ENCODE measurements at places on chromosomes 6 and 20.

- DNase-seq = peak; percentile 8
Observed at GRCh38 chr6:20056350-20056992, 155.8 kb downstream of the MBOAT1 start.

DNA sequence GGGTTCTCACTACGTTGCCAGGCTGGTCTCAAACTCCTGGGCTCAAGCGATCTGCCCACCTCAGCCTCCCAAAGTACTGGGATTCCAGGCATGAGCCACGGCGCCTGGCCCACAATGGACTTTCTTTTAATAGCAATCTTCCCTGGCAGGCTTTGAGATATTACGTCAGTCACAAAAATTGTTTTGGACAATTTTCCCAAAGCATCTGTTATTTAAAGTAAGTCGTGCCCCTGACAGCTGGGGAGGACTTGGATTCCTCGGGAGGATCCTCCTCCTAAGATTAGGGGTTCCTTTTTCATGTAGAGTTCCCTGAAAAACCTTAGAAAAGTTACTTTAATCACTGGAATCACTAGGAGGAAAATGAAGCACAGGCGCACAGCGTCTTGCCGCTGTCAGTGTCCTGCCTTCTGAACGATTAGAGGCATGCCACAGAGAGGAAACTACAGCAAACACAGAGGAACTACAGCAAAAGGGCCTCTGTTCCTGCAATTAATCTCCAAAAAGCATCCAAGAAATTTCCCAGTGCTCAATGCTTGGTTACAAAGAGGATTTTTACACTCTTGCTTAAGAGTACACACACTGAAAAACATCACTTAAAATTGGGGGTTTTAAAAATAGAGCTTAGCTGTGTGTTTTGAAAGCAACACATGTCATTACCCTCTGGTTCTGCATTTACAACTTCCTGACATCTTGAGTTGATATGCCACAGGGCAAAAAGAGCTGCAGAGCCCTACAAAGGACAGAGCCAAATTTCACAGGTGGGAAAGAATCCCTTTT is 4.5 kb downstream of the ACSS1 start:
- DNase-seq = no peak

- no peak for DNase-seq
Observed at GRCh38 chr20:33249456-33249855, 13.7 kb downstream of the BPIFA1 start.

DNA sequence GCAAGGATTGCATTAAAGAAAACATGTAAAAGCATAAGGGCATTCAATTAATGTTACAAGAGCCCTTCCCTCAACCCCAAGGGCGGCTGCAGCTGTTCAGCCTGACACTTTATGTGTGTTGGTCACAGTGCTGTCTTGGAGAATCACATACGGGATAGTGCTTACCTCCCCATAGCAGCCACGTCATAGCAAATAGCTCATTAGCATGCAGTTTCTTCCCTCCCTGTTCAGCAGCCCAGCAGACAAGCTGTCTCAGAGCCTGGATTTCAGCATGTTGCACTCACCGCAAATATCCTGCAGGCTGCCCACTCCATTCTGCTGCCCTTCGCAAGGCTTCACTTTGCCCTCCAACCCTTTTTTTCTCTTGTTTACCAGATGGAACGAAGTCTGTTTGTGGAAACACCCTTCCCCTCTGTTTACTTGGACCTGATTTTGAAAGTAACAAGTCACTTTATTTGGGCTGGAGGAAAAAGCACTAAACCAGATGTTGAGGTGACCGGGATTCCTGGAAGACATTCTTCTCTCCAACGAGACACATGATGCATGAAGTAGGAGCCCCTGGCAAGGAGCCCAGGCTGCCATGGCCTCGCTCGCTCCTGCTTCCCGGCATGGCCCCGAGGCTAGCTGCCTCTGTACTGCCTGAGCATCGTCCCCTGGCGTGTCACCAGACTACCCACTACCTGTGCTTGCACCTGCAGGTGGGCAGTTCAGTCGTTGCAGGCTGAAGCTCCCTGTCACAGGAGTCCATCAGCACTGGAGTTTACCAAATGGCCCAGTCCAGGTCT is 151.6 kb upstream of the GMDS start:
- DNase-seq = no peak

DNA sequence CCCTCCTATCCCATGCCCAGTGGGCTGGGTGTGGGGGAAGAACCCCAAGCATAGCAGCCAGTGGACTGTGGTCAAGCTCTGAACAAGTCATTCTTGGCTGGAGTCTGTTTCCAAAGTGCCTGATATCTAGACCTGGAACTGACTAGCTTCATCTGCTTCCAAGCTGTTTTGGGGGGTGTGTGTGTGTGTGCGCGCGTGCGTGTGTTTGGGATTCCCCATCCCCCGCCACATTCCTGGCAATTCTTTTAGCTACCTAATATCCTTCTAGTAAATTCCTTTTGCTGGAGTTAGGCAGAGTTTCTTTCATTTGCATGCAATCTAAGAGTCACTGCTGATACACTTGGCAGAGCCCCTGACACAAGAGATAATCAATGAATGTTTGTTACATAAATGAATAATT is 7.8 kb downstream of the PAK5 start:
- no peak for DNase-seq

DNA sequence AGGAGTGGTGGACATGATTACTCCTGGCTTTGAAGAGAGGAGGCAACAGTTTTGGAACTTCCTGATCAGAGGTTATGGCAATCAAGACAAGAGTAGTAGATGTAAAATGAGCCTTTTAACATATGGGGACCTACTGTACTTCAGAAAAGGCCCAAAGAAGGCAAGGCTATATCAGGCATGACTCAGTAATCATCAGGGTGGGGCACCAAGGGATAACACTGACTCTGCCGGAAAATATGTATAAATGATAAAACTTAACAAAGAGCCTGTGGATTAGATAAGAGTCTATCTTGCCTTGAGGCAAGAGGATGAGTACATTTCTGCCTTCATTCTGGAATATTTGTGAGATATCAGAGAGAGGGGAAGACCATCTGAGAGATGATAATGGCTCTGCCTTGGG is 1389.9 kb upstream of the MAP3K7 start:
- no peak for DNase-seq

DNA sequence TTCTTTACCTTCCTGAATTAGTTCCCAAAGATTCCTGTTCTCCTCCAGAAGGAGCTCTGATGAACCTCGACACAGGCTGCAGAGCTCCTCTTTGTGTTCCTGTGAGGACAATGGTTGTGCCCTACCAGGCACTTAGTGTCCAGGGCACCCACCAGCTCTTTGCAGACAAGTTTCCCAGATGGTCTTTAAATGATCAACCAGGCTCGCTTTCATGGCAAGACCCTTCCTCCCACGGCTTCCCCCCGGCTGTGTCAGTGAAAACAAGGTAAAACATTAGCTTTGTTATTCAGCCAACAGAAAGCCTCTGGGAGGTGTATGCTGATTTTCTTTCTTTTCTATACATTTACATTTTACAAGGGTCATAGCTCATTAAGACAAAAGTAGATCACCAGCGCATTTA is 32.3 kb upstream of the CNKSR3 start:
- DNase-seq = no peak

DNA sequence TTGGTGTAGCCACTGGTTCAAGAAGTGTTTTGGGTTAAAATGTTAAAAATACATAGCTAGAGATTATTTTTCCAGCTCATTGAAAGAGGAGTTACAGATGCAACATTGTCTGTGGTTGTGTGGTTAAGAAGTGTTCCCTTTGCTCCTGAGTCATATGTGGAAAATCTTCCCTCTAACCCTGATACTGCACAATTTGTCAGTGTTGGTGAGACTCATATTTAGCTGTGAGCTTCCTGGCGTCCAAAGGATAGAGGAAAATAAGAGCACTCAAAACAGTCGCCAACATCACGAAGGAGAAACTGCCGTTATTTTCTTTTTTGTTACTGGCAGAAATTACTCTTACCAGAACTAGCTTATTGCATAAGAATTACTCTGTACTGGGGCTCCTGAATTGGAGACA is 250.4 kb downstream of the CDH4 start:
- DNase-seq = no peak

- no peak for DNase-seq
Observed at GRCh38 chr6:27565839-27566779, 93.2 kb upstream of the ZNF184 start.

DNA sequence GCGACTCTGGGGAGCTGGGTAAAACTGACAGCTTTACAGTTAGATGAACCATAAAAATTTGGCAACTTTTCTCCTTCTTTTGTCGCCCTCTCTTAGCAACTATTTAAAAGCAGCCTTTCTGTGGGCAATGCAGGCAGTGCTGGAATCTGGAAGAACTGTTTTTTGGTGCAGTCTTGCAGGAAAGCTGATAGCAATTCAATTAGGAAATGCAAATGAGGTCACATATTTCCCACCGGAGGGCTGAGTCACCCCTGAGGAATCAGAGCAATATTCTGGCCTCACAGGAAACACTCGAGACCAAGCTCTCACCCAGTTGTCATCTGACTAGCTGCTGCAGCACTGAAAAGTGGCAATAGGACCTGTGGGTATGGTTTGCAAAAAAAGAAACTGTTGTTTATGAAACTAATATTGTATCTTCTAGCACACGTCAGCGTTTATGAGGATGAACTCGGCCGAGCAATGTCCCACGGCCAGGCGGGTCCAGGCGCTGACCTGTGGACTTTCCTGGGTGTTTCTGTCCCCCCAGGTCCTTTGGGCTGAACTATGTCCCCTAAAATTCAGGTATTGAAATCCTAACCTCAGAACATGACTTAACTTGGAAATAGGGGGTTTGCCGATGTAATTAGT is 312.3 kb downstream of the TAF4 start:
- DNase-seq = no peak

DNA sequence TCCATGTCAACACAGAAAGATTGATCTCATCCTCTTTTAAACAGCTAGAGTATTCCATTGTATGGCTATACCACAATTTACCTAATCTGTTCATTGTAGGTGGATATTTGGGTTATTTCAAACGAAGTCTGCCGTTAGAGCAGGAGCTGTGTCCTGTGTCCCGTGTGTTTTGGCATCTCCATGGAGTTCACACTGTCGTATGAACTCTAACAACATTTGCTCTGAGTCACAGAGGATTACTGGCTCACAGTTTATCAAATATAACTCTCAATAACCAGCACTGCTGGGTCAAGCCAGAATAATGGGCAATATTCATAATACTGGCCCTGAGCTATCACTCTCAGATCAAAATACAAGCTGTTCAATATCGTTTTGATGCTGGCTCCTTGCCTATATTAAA is 16.4 kb downstream of the TRAM2 start:
- DNase-seq = no peak

DNA sequence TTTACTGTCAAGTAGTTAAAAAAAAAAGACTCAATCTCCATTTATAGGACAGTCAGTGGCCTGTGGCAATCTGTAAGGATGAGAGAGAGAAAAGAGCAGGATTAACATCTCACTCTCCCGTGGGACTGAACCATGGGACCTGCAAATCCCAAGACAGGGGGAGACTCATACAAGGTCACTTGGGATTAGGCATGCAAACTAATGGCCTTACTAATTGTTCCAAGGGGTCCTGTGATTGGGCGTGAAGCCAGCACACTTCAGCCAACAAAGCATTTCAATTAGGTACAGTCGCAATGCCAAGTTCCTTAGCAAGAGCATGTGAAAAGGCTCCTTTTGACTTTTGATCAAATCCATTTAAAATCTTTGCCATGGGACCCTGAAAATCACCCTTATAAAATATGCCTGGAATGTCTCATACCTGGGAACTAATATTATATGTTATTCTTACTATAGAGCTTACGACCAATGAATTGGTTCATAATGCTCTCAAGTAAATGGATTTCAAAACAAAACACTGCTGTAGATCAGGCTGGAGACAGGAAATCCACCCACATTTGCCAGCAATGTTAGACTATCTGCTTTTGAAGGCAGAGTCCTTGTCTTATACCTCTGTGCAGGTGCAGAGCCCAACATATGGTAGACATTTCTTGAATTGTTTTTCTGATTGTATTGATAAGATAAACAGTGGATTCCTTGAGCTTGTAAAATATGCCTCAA is 412.5 kb downstream of the GJA1 start:
- no peak for DNase-seq

DNA sequence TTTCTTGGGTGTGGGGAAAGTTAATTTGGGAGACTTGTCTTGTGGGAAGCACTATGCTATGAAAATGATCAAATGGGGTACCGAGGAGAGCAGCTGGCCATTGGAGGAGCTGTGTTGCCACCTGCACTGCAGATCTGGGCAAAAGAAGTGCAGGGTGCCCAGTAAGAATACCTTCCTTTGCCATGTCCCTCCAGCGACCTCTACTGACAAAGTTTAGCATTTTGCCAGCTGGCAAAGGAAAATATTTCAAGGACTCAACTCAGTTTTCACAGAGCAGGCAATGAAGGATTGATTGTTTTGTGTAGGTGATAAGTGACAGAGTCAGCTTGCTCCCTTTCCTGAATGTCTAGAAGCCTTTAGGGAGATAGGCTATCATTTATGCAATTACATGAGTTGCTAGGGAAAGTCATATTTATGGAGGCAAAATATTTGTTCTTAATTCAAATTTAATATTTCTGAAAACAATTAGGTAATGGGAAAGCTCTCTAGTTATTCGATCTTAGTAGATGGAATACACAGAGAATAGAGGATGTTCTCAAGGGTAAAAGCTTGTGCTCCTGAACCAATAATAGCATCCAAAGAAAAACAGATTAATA is 118.4 kb downstream of the FARS2 start:
- peak; percentile 18 for DNase-seq

GRCh38 chr6:163721922-163722692 is 307.6 kb downstream of the QKI start:
- no peak for DNase-seq

- DNase-seq = peak; percentile 24
Observed at GRCh38 chr6:145929037-145929633, 35.0 kb downstream of the SHPRH start.

DNA sequence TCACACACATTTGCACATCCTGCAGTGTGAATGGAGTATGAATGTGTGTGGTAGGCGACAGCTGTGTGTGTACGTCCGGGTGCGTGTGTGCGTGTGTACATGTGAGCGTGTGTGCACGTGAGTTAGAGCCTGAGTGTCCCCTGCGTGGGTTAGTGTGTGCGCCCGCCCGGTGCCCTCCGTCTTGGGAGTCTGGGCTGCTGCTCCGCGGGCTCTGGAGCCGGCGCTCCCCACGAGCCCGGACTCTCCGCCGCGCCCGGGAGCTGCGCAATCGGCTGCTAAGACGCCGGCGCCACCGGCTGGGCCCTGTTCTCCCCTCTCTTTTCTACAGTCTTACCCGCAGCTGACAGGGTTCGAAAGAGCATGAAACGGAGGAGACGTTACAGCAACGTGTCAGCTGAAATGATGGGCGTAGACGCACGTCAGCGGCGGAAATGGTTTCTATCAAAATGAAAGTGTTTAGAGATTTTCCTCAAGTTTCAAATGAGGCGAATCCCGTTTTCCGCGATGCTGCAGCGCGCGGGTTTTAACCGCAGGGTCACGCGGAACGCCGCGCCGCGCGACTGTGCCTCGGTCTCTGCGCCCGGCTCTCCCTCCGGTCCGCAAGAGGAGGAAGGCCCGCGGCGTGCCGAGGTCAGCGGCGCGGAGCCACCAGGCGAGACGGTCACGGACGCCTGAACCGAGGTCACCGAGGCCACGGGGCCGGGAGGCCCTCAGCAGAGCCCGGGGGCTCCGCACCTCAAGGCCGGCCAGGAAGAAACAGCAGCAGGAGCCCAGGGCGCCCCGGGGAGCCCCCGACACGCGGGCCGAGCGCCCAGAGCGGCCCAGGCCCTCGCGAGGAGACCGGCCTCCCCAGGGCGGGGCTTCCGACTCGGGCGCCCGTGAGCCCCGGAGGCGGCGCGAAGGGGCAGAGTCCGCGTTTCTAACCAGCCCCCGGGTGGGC is 95.3 kb upstream of the BHLHE23 start:
- no peak for DNase-seq
